ENCODE measurements at places on chromosomes 7 and 10.

DNA sequence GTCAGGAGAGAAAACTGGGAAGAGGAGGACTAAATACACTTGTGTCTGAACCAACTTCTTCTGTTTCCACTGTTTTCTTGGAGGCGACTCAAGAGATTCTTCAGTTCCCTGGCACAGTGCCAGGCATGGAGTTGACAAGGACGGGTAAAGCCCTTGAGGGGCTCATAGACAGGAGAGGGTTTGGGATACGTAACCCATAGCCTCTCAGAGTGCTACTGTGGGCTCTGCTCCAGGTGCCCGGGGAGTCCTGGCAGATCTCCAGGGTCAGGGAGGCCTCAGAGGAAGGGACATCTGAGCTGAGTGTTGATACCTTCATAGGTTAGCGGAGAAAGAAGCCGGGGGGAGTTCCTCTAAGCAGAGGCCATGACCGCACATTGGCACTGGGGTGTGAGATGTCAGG, 42.0 kb downstream of the GALNT17 start:
- no peak for DNase-seq

GRCh38 chr10:74926791-74927585, 100.6 kb downstream of the KAT6B start:
- DNase-seq, result no peak

DNA sequence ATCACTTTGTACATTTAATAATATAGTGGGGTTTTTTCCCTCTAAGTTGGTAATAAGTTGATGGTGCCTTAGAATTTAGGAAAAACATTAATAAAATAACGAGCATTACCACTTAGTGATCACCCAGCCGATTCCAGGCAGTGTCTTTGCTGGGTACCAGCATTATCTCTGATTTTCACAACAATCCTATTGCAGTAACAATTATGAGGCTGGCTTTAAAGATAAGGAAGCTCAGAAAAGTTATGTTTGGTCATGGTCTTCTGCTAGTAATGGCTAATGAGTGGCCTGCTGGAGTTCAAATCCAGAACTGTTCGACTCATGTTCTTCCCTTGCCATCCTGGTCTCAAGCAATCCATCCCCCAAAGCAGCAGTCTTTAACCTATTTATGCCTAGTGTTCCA, 127.9 kb downstream of the CNNM2 start:
- no peak for DNase-seq

- no peak for DNase-seq
Observed at GRCh38 chr7:76048668-76048988, 722 bp downstream of the MDH2 start.

GRCh38 chr7:23469150-23469960, 936 bp downstream of the IGF2BP3 start:
- DNase-seq, result no peak

DNA sequence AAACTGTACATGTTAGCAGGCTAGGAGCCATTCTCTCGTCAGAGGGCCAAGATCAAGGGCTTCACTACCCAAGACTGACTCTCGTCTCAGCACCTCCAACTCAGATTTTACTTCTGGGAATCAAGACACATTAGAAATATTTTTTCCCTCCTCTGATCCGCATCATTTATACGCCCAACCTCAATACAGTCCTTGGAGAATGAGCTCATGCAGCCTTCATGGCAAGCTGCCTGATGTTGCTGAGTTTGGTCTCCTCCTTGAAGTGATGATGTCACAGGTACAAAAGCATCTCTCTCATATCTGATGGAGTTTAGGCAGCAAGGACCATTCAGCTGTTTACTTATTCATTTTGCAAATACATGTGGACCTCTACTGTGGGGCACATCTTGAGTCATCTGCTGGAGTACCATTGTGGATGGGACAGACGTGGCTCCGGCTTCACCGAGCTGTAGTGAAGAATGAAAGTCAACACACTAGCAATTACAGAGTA, 114.0 kb downstream of the BMPER start:
- DNase-seq, result no peak

DNA sequence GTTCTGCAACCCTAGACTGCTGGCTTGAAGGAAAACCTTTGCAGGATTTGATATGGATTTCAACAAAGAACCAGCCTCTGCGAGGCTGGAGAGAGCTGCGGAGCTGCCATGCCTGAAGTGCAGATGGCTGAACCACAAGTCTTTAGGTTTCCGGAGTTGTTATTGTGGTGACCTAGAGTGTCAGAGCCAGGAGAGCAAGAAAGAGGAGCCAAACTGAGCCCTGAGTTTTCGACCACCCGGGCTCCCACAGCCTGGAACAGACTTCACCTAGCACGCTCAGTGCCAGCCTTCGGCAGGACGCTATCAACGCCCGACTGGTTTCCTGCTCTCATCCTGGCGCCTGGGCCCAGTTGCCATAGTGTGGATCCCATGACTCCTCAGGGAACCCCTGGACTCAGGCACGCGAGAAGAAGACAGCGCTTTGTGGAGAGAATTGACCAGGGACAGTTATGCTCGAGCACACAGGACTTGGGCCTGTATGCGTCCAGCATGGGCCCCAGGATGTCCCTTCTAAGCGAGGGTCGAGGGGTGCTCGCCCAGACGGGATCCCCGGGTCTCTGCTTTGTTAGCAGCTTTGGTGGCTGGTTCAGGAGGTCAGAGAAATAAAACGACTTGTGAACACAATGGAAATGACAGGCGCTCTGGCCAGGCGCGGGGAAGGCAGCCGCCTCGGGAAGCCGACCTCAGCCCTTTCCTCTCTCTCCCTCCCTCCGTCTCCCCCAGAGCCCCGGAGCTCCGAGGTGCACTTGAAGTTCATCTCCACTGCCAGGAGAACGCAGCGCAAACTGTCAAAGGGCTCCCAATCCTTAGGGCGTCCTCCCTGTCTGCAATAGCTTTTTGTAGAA, 1.8 kb upstream of the GAD2 start:
- DNase-seq, result no peak

DNA sequence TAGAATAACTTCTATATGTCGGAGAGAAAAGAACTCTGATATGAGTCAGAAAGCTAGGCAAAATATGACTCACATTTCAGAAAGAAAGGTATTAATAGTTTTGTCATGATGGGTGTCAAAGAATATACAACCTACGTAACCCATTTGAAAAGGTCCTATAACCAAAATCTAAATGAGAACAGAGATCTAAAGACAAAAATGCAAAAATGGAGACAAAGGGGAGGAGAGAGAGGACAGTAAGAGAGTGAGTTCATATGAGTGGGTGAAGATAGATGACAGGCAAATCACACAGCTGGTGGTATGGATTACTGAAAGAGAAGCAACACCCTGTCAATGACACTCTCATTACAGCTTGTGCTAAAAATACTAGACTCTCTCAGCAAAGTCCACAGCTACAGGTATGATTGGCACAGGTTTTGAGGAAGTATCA, 25.6 kb downstream of the ANKMY2 start:
- no peak for DNase-seq

GRCh38 chr10:71788954-71789353, 15.6 kb upstream of the VSIR start:
- no peak for DNase-seq

- DNase-seq, result peak; percentile 10
Observed at GRCh38 chr10:13340626-13341376, 7.3 kb downstream of the SEPHS1 start.

DNA sequence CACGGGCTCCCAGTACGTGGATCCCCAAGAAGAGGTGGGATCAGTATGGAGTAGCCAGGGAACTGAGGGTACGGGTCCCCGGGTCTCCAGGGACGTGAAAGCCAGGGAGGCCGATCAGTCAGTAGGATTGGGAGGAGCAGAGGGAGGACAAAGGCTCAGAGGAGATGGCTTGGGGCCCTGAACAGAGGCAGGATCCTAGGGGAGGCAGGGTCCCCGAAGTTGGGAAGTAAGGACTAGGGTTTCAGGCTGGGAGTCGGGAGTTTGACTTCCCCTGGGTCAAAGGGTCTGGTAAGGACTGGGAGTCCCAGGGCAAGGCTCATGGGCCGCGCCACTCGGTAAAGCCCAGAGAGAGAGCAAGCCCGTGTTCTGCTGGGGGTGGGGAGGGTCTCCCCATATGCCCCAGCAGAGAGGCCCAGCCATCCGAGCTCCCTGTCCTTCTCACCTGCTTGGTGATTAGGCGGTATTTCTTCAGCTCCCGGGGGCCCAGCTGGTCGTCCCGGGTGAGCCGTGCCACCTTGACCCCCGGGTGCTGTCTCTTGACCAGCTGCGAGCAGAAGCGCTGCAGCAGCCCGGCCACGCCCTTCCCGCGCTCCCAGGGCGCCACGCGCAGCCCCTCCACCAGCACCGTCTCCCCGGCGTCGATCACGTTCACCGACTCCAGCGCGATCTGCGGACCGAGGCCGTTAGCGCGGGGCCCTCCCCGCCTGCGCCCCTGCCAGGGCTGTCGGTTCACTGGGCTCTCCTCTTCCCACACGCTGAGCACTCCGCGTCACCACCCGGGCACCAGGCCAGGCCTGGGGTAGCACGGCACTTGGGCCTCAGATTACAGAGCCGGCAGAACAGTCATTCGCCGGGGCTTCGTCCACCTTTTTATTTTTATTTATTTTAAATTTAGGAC, 7.0 kb downstream of the NAT16 start:
- DNase-seq, result no peak

GRCh38 chr10:93062514-93063143, 2.0 kb downstream of the CYP26C1 start:
- DNase-seq, result no peak

DNA sequence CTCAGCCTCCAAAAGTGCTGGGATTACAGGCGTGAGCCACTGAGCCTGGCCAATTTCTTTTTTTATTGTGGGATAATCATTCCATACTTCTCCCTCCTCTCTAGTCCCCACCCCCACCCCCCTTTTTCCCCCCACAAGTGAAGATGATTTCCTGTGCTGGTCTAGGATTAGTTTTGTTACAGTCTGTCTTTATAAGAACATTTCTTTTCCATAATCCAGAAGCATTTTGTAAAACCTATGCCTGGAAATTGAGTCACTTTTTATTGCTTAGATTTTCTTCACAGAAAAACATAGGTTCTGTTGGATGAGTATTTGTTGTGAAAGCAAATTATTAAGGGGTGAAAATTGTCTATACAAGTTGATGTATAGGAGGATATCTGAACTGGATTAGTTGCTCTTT, 98.9 kb downstream of the KAT6B start:
- DNase-seq, result no peak

DNA sequence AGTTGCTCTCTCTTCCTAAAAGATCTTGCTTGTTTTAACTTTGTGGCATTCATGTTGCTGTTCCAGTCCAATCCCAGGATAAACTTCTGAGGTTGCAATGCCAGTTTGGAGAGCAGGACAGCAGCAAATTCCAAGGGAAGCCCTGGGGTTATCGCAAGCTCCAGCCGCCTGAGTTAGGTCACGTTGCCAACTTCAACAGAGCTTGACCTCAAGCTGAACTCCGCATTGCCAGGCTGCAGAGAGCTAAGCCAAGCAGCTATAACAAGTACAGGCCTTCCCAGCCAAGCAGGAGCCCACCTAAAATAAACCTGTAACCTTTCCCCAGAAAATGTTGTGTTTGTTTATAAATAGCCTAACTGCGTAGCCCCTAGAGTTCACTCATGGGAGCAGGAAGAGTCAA, 138.9 kb upstream of the LYZL1 start:
- DNase-seq, result no peak

DNA sequence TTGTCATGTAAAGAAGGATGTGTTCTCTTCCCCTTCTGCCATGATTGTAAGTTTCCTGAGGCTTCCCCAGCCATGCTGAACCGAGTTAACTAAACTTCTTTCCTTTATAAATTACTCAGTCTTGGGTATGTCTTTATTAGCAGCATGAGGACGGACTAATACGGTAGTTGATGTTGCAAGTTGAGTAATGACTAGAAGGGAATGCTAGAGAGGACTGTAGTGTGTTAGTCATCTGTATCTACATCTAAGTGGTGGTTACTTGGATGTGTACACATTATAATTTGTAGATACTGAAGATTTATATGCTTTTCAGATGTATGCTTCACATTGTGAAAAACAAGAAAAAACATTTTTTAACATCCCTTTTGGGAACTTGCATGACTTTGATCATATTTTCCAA, 244.6 kb downstream of the POLR1F start:
- DNase-seq, result no peak
